CMK (cell line): ENCODE measurements at places on chromosomes 1 and 21.

DNA sequence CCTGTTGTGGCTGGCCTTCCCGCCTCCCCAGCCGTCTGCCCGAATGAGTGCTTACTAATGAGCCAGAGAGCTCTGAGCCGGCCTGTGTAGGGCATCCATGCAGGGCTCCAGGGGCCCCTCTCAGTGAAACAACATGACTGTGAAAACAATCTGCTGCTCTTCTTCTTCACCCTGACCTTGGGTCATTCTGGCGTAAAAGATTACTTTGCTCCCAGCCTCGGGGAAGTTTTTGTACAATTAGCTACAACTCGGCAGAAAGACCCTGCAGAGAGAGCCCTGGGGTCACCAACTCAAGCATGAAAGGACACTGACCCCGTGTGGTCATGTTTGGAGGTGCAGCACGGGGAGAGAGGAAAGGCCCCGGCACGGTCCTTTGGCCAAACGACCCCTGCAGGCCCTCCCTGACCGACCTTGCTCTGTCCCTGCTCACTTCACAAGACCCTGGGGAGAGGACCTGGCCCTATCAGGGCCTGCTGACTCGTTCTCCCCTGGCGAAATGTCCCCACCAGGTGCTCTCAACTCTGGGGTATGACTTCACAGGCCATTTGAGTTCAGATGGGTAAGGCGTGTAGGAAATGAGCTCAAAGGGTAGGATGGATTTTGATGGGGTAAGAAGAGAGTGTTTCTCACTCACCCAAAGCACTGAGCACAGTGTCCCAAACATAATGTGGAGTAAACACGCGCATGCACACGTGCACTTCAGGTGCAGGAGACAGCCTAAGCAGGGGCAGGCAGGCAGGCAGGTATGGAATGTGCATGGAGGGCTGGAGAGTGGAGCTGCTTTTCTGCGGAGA is 22.9 kb upstream of the FAM20B start:
- peak; percentile 48 for DNase-seq

DNA sequence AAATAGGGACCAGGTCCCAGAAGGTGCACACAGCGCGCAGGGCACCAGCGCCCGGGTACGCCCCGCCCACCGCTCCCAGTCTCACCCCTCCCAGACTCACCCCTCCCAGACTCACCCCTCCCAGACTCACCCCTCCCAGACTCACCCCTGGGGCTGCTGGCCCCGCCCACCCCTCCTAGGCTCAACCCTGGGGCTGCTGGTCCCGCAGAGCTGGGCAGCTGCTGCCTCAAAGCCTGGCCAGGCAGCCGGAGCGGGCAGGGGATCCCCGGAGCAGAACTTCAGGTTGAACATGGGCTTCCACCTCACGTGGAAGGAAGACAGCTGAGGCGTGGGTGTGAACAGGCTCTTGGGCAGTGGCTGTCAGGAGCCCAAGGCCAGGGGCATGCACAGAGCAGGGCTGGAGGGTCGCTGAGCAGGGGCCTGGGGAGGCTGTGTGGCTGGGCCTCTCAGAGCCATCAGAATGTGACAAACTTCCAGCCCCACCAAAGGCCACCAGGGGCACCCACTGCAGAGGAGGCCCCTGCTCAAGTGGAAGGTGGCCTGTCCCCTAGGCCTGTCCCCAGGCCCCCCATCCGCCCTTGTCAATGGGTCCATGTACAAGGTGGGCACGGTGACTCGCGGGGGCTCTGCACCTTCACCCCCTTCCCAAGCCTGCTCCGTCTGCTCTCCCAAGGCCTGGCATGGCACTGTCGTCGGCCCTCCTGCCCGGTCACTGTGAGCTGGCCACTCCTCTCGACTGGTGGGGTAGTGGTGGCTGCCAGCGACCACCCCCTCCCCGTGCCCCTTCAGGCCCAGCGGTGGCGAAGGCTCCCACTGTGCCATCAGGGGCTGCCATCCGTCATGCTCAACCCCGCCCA is 20.4 kb upstream of the SUMO3 start:
- no peak for DNase-seq

GRCh38 chr1:209072481-209072880 is 511.0 kb upstream of the CAMK1G start:
- DNase-seq: no peak

DNA sequence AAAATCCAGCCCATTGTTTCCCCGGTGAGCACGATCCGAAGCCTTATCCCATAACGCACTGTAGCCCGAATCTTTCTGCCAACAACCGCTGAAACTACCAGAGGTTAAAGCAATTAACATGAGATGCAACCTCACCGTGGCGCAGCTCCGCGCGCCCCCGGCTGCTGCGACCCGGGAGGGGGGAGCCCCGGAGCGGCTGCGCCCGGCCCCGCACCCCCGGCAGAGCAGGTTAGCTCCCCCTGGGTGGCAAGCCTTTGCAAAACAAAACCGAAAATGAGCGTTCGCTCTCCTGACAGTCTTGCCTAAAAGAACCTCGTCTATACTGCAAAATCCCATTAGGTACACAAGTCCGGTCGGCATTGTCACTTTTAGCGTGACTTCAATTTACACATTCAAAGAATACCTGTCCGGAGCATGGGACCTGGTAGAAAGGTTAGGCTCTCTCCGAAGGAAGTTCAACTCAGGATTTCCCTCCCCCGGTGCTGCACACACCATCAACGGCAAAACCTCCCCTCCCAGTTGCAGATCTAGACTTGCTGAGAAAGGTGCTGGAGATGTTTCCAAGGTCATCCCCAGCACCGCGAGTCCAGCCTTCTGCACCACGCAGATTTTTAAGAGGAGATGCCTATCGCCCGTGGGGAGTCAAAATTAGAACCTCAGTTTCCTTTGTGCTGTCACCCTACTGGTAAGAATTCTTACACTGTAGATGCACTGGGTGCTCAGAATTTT is 107.5 kb downstream of the ZNF281 start:
- no peak for DNase-seq

GRCh38 chr1:156885880-156886355 is 7.6 kb upstream of the PEAR1 start:
- DNase-seq: no peak

DNA sequence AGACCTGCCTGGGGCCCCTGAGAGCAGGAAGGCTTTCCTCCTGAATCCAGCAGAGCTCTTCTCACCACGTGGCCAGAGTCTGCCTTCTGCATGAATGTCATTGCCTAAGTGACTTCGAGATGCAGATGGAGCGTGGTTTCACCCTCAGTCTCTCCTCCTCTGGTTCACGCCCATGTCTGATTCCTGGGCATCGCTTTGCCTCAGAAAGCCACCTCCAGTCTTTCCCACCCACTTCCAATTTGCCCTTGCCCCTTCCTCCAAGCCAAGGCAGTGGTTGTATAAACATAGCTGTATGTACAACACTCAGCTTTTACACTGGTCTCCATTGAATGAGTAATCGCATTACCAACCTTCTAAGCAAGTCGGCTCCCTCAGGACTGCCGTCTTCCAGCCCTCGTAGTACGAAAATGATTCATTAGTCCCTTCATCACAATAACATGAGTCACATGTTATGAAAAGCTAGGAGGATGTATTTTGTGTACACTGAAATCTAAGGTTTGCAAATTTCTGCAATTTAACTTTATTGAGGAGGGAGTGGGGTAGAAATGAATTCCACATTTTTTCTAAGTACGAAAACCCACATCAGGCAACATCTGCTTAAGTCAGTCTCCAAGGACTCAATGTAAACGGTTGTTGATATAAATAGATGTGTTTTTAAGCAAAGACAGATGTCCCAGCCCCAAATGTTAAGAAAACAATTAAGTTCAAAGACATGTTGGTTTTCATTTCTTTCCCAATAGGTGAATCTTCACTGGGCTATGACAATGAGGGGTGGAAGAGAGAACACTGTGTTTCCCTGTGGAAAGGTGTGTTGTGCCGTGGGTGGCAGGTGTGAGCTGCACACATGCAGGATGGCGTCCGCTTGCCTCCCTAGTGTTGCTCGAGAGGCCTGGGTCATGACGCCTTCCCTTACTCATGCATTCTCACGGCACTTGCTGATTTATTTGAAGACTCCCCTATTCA is 32.3 kb upstream of the ETS2 start:
- DNase-seq: no peak

- DNase-seq: no peak
Observed at GRCh38 chr21:41831453-41831831, 47.7 kb downstream of the PRDM15 start.

- no peak for DNase-seq
Observed at GRCh38 chr1:181089017-181089675, 646 bp downstream of the IER5 start.
